ENCODE measurements at places on chromosomes 11 and 22. TPM values are rescaled to one million over a fixed set of nuclear protein-coding genes. Genes with fewer than 3 reads are reported as not detected.

- no peak for DNase-seq
These were observed 11.6 kb downstream of the LRRC32 start for GRCh38 chr11:76658651-76659650.

GRCh38 chr22:29014293-29014692 is 47.3 kb downstream of the C22orf31 start:
- DNase-seq = no peak

DNA sequence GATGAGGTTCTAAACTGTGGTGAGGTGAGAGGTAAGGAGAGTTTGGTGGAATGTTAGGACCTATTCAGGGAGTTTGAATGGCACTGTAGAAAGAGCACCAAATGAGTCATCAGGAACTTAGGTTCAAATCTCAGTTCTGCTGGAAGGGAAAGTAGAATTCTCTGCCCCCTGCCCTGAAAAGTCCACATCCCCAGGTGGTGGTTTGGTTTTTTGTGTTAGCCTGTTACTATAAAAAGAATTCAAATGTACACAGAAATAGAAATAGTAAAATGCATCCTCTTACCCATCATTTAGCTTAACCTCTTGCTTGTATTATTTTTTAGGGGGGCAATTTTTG is 20.2 kb downstream of the PPFIBP2 start:
- DNase-seq = no peak

Gene CASP1
- 5.7 TPM for total RNA-seq

- peak; percentile 81 for DNase-seq
These were observed 64.0 kb downstream of the CWC15 start for GRCh38 chr11:94909371-94909820.

- no peak for DNase-seq
These were observed 23.7 kb downstream of the WBP2NL start for GRCh38 chr22:42022162-42022847.

GRCh38 chr11:65095427-65095826 is 587 bp upstream of the VPS51 start:
- DNase-seq = no peak

- no peak for DNase-seq
These were observed 55.8 kb downstream of the CCDC34 start for GRCh38 chr11:27307232-27307631.

DNA sequence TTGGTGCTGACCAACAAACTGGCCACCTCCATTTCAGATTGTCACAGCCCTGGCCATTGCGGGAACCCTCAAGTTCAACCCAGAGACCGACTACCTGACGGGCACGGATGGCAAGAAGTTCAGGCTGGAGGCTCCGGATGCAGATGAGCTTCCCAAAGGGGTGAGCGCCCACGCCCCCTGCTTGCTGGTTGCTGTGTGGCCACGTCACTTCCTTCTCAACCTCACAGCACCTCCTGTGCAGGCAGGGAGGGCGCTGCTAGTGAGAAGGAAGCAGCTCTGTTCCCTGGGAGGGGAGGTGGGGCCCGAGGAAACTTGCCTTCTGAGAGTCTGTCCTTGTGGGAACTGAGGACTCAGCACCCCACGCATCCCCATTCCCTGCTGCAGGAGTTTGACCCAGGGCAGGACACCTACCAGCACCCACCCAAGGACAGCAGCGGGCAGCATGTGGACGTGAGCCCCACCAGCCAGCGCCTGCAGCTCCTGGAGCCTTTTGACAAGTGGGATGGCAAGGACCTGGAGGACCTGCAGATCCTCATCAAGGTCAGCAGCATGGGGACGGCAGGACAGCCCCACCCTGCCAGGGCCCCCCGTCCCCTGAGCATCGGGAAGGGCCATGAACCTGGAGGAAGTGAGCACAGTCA is 19.3 kb downstream of the POLR3H start:
- no peak for DNase-seq

DNA sequence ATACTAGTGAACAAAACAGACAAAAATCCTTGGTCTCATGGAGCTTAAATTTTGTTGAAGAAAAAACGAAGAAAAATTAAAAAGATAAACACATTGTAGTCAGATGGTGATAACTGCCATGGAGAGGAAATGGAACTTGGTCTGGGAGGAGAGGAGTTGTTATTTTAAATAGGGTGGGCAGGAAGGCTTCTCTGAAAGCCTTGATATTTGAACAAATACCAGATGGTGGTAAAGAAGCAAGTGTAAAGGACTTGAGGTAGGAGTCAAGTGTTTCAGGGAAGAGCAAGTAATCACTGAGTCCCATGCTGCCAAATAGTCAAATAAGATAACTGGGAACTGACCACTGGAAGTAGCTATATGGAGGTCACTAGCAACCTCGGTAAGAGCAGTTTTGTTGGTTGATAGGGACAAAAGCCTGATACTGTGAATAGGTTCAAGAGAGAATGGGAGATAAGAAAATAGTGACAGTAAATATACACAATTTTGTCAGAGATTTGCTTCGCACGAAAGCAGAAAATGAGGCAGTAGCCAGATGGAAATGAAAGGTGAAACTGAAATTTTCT is 55.1 kb downstream of the SESN3 start:
- DNase-seq = no peak

DNA sequence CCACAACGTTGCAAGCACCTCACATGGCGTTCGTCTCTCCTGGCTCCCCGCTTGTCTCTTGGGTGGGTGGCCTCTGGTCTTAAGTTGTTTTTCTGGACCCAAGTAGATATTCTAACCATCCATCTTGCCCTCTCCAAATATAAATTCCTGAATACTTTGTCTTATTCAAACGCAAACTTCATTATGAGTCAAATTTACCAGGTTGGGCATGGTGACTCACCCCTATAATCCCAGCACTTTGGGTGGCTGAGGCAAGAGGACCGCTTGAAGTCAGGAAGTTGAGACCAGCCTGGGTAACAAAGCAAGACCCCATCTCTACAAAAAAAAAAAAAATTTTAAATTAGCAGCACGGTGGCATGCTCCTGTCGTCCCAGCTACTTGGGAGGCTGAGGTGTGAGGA is 5.1 kb upstream of the IGSF9B start:
- DNase-seq = no peak

GRCh38 chr11:16788141-16789062 is 50.0 kb downstream of the C11orf58 start:
- DNase-seq = peak; percentile 88

DNA sequence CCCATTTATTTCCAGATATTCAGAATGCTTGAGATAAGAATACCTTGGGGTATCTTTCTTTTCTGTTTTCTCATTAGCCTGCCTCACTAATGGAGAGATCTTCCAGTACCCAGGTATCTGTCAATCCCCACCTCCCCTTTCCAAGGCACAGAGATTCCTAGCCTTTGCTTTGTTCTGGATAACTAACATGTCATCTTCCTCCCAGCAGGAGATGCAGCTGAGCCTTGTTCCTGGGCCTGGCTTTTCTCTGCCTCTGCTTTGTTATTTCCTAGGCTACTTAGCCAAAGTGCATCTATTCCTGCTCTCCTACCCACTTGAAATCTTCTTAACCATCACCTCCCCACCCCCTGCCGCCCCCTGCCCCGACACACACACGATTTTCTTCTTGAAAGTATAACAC is 297.1 kb downstream of the NELL1 start:
- DNase-seq = no peak

GRCh38 chr11:46296528-46297448 is 19.3 kb downstream of the CREB3L1 start:
- peak; percentile 83 for DNase-seq

- no peak for DNase-seq
These were observed 28.8 kb downstream of the FLRT1 start for GRCh38 chr11:64064374-64065140.

DNA sequence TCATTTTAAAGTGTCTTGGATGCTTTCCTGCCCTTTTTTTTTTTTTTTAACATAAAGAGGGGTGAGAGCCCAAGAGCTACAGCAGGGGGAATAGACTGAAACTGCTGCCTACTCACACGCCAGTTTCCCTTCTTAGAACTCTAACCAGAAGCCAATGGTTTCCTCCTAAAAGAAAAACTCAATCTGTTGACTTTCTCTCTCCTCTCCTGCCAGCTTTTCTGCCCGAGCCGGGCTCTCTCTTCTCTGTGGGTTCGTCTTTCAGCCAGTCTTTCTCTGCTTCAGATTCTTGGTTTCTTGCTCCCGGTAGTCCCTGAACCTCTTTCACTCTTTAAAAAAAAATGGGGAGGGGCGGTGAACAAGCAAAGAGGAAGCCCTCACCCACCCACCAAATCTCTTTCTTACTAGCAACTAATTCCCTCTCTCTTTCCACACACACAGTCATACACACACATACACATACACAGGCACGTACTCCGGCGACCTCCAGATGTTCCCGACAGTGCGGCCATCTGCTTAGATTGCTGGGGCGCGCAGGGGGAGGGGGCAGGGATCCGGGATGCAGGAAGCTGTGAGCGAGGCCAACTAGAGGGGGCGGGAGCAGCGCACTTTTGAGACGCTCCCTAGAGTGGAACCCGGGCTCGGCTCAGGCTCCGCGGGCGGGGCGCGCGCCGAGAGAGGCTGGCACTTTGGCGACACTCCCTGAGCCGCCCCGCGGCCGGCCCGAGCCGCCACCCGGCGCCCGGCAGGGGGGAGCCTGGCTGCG is 444 bp upstream of the TSKU start:
- DNase-seq = peak; percentile 97

GRCh38 chr22:37982151-37982785 is 2.1 kb downstream of the SOX10 start:
- DNase-seq = no peak

Gene PYGM
- total RNA-seq = not detected

GRCh38 chr11:31786996-31787685 is 24.0 kb downstream of the PAX6 start:
- no peak for DNase-seq

DNA sequence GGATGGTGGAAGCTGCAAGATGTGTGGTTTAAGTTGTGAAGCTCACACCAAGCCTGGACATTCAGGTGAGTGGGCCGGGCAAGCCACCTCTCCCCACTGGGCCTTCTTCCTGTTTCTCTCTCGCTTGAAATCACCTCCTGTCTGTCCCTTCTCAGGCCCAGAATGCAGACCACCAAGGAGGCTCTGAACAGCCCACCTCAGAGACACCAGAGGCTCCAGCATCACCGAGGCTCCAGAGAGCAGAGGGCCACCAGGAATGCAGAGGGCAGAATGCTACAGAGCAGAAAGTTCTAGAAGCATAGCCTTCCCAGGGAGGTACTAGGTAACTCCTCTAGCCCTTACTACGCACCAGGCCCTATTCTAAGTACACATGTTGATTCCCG is 14.8 kb upstream of the IL2RB start:
- no peak for DNase-seq

DNA sequence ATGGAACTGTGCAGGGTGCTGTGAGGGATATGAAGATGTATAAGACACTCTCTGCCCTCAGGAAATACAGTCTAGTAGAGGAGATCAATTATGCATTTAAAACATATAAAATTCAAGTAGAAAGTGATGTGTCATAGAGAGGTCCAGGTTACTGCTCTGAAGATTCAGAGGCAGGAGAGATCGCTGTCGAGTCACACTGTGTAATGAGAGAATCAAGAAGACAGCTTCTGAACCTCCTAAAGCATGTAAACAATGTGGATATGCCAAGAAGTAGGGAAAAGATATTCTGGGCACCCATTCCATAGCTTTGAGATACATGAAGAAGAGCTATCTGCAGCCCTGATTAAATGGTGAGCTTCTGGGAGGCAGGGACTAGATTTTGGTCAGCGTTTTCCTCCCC is 16.7 kb downstream of the SSH3 start:
- DNase-seq = peak; percentile 33

DNA sequence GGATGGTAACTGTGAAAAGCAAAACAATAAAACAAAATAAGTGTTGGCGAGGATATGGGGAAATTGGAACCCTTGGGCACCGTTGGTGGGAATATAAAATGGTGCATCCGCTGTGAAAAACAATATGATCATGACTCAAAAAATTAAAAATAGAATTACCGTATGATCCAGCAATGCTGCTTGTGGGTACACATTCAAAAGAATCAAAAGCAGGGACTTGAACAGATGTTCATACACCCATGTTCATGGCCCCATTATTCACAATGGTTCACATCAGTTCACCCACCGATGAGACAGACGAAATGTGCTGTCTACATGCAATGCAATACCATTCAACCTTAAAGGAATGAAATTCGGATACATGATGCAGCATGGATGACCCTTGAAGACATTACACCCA is 1.2 kb upstream of the DERL3 start:
- DNase-seq = no peak

- DNase-seq = no peak
These were observed 1.6 kb upstream of the KRTAP5-1 start for GRCh38 chr11:1586699-1587098.

GRCh38 chr11:16605389-16605893 is 133.0 kb upstream of the C11orf58 start:
- DNase-seq = peak; percentile 39

Gene ZNF214
- total RNA-seq = 2.1 TPM

Gene OR52I1
- not detected for total RNA-seq

DNA sequence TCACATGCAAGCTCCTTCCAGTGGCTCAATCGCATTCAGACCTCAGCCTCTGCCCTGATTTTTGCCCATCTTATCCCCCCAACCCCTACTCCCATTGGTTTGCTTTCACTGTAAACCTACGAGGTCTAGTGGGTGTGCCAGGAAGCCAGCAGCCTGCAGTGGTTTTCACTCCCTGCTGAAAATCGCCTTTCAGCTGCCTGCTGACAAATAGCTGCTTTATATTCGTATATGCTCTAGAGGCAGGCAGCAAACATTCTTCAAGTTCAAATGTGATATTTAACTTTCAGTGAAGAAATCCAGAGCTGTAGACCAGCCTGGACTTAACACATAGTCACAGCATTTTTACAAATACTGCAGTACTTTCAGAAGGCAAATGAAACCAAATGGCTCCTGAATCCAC is 92.8 kb upstream of the APOA1 start:
- peak; percentile 22 for DNase-seq

GRCh38 chr11:117071344-117071787 is 26.9 kb downstream of the SIK3 start:
- no peak for DNase-seq

DNA sequence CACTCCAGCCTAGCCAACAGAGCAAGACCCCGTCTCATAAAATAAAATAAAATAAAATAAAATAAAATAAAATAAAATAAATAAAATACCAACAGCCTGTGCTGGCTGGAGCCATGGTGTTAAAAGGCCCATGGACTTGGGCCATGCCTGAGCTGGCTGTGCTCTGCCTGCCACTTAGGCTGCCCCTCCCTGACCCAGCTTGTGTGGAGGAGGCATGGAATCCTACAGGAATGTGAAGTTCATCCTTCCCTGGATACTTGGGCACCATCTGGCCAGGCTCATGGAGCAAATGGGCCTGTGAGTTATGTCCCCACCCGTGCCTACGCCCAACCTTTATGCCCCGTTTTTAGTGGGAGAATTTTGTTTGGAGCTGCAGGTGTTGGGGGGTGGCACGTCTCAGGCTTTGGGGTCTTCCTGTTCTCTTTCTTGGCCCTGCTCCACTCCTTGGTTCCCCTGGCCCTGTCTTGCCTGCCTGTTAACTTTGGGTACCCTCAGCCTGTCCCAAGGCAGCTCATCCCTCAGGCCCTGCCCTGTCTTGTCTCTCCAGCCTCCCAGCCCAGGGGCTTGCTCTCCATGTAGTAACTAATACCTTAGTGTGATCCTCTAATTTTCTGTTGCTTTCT is 51.3 kb downstream of the BCR start:
- peak; percentile 32 for DNase-seq

DNA sequence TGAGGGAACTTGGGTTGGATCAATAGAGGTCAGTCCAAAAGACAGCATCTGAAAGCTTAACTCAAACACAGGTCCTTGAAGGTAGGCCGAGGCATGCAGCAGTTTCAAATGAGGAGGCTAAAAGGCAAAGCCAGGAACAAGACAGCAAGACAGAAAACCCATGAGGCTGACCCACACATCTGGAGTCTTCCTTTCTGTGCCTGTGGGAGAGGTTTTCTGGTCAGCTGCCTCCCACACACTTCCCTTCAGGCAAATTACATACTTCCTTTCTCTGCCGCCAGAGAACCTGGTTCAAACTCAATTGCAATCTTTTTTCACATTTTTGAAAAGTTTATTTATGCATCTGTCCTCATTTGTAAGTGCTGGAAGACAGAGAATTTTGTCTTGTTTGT is 29.8 kb upstream of the CRTAM start:
- peak; percentile 79 for DNase-seq

Data from GM23248 (cell line).